Adipocyte (in vitro differentiated cells): ENCODE measurements at places on chromosomes 12 and 14.
A peak's percentile ranks its signal among the peaks of the same experiment; 100 is the strongest.

- DNase-seq: peak; percentile 76
Observed at GRCh38 chr14:63174760-63175191, 29.5 kb upstream of the RHOJ start.

- peak; percentile 91 for DNase-seq
Observed at GRCh38 chr14:29548948-29549370, 378.7 kb downstream of the PRKD1 start.

DNA sequence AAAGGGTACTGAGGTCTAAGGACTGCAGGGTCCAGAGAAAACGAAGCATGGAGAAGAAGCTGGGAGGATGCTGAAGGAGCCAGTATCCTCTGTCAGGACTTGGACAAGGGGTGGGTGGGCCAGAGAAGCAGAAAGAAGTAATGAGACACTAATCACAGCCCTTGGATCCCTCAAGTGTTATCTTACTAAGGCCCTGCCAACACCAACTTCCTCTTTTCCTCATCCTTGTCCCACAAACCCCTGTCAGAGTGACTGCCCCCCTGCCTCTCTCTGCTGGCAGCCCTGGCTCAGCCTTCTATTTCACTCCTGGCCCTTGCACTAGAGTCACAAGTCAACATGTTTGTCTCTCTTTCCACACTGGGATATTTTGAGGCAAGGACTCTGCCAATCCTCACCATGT is 3.8 kb upstream of the ASIC1 start:
- no peak for DNase-seq

DNA sequence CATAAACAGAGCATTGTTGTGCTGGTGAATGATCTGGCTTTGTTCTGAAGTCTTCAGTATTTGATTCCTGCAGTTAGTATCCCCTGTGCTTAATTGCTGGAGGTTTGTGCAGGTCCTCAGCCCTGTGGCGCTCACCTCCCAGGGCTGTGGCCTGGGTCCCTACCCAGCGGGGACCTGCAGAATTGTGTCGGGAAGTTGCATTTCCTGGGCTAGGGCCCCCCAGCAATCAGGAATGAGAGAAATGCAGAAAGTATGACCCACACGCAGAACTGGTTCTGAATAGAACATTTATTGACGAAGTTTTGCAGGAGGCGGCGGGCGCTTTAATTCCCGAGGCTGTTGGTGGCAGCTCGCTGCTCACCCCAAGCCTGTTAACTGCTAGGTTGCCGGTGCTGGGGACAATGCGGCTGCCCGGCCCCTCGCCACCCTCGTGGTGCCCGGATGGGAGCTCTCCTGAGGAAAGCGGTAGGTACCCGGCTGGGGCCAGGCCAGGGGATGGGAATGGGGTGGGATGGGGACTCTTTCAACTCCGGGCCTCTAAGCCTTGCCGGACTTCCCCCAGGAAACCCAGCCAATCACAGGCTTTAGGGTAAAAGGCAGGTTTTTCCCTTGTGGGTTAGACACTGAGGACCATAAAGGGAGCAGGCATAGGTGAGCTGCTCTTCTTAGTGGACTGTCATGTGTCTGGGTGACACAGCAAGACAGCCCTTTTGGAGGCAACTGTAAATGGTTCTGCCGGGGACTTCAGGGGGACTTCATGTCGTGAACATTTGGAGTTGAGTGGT is 11.6 kb downstream of the PLEKHG3 start:
- DNase-seq: no peak

DNA sequence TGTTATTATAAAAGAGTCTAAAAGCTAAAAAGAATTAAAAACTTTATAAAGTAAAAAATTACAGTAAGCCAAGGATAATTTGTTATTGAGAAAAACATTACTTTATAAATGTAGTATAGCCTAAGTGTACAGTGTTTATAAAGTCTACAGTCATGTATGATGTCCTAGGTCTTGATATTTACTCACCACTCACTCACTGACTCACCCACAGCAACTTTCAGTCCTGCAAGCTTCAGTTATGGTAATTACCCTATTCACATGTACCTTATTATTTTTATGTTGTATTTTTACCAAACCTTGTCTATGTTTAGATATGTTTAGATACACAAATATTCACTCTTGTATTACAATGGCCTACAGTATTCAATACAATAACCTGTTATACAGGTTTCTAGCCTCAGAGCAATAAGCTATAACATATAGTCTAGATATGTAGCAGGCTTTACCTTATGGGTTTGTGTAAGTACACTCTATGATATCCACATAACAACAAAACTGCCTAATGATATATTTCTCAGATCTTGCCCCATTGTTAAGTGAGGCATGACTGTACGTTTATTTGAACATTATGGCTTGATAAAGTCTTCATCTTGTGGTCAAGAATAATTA is 113.7 kb upstream of the KITLG start:
- DNase-seq: peak; percentile 4

GRCh38 chr14:90467501-90467900 is 70.7 kb downstream of the CALM1 start:
- no peak for DNase-seq

- DNase-seq: peak; percentile 79
Observed at GRCh38 chr12:84507956-84508850, 404.4 kb downstream of the SLC6A15 start.

- DNase-seq: peak; percentile 87
Observed at GRCh38 chr14:91113829-91114078, at the start of gene DGLUCY. DGLUCY (plus strand) TSS chr14:91114073; CDS start chr14:91160295, 46,222 bp downstream.

- DNase-seq: no peak
Observed at GRCh38 chr14:99822800-99823455, 29.7 kb downstream of the EML1 start.

DNA sequence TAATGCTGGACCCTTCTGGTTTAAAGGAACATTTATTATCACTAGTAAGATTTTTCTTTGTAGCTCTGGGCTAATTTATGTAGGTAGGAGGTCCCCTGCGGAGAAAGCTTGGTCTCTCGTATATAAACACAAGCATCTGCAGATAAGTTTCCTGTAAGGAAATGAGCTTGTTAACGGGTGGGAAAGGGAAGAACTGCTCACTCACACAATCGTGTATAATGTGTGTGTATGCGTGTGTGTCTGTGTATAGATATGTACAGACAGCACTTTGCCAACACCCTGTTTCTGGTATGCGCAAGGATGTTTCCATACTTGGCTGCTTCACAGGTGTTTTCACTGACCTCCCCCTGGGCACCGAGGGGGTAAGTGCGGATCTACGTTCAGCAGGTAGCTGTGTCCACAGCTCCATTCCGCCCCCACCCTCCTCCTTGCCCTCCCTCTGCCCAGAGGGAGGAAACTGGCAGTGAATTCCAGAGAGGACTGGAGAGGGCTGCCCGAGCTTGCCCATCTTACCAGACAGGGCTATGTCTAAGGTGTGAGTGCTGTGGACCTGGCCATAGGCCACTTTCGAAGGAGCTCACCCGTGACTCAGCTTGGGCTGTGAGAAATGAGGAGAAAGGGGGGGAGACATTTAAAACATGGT is 65.2 kb downstream of the NINJ2 start:
- DNase-seq: no peak

GRCh38 chr12:66129934-66130266 is 650 bp downstream of the LLPH start:
- DNase-seq: peak; percentile 42

DNA sequence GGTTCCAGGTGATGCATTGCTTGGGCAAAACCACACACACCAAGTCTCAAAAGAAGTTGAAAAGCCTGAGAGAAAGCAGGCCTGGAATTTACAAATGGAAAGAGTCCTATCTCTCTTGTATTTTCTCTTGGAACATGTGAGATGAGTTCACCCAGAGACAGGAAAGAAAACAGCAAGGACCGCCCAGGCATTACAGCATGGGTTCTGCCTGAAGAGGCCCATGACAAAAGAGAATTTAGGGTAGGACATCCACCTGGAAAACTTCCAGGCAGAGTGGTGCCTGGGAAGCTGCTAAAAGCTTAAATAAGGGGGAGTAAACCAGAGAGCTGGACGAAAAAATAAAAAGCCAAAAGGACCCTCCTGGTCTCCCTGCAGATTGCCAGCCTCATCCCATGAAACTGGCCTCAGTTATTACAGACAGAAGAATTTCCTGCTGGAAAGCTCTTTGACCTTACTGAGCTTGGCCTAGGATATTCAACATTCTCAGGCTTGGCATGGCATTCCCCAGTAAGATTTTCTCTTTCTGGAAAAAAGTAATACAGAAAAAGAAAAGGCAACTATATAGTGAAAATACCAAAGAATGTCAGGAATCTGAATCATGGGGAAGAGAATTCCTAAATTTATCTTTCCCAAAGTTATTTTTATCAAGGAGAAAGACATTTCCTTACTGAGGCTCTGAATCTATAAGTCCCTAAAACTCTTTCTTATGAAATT is 121.3 kb upstream of the NUDT4 start:
- peak; percentile 38 for DNase-seq

DNA sequence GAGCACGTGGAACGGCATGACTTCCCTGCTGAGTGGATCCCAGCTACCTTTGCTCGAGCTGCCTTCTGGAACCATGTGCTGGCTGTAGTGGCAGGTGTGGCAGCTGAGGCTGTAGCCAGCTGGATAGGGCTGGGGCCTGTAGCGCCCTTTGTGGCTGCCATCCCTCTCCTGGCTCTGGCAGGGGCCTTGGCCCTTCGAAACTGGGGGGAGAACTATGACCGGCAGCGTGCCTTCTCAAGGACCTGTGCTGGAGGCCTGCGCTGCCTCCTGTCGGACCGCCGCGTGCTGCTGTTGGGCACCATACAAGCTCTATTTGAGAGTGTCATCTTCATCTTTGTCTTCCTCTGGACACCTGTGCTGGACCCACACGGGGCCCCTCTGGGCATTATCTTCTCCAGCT is 14.8 kb upstream of the ESPL1 start:
- DNase-seq: no peak

GRCh38 chr14:63986789-63987533 is 134.2 kb downstream of the SYNE2 start:
- DNase-seq: peak; percentile 92

DNA sequence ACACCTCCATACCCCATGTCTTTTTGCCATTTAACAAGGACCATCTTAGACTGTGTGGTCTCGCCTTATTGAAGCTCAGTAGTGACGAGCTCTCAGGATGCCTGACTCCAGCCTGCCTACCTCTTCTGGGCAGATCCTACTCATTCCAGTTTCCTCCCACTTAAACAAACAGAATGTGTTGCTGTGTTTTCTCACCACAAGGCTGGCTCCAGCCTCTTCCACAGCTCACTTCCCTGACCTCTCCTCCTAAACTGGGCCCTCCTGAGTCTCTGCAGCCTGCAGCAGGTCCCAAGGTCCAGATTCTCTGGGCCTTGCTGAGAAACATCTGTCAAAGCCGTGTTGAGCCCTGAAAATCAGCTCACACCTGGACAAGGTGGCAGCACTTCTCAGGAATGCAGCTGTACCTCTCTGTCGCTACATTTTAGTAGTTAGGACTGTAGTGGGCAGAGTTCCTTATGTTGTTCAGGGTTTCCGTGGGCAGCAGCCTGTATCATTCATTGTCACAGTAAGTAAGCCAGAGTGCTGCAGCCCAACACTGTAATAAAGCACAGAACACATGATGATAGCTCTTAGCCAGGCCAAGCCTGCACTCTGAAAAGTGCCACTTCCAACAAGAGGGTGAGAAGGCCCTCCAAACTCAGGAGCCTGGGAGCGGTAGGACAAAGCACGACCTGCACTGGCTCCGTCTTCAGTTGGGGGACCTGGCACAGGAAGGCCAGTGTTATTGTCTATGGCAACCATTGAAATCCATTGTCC is 68.5 kb downstream of the NKX2-1 start:
- no peak for DNase-seq

- peak; percentile 59 for DNase-seq
Observed at GRCh38 chr12:83461336-83461935, 774.7 kb downstream of the TMTC2 start.

GRCh38 chr12:114817571-114818425 is 133.8 kb upstream of the TBX3 start:
- no peak for DNase-seq

DNA sequence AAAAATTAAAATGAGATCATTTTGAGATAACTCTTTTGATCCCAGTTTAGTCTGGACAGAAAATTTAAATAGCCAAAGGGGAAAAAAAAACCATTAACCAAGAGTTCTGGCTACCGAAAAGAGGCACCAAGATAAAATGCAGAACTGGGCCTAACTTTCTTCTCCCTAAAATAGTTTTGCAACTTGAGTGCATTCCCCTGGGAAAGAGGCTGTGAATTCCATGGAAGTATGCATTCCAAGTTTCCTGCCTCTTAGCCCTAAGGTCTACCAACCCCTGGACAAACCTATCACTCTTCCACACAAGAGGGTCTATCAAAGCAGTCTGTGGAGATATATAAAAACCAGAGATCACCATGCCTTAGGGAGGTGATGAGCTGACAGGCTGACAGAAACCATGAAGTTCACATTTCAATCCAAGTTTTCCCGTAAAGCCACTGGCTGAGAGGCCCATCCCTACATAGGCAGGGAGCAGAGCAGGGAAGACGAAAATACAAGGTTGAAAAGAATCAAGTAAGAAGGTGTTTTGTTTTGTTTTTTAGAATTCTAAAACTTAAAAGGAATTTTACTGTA is 33.8 kb downstream of the DCP1B start:
- no peak for DNase-seq

GRCh38 chr12:23564451-23565152 is 384.9 kb downstream of the SOX5 start:
- DNase-seq: no peak

GRCh38 chr12:77893918-77894317 is 63.2 kb downstream of the NAV3 start:
- no peak for DNase-seq

- DNase-seq: peak; percentile 47
Observed at GRCh38 chr12:102024765-102025164, 37.0 kb downstream of the WASHC3 start.

GRCh38 chr14:93263416-93263815 is 56.4 kb downstream of the UBR7 start:
- peak; percentile 11 for DNase-seq

GRCh38 chr12:29782871-29783772 is 620 bp downstream of the TMTC1 start:
- peak; percentile 86 for DNase-seq

- DNase-seq: no peak
Observed at GRCh38 chr14:34069854-34070582, 119.1 kb upstream of the EGLN3 start.

GRCh38 chr12:6894321-6894720 is 10.3 kb upstream of the LRRC23 start:
- no peak for DNase-seq

- DNase-seq: peak; percentile 49
Observed at GRCh38 chr14:53126731-53127130, 26.4 kb downstream of the DDHD1 start.

- DNase-seq: no peak
Observed at GRCh38 chr12:116280595-116281290, 3.2 kb upstream of the MED13L start.

DNA sequence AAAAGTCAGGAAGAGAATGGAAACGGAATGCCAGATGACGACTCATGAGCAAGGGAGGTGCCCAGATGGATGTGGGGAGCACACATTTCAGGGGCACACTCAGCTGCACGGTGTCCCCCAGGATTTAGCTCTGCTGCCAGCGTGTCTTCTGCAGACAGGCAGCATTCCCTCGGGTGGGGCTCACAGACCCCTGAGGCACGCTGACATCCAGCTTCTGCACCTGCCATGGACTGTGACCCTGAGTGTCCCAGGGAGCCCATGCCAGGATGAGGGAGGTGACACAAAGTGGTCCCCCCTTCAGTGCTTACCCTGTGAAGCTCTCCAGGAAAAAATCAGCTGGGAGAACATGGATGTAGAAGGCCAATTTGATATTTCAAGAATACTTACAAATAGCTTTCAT is 84.2 kb downstream of the PIWIL1 start:
- no peak for DNase-seq
